ENCODE measurements at places on chromosomes 13 and 19.
A peak's percentile ranks its signal among the peaks of the same experiment; 100 is the strongest.

DNA sequence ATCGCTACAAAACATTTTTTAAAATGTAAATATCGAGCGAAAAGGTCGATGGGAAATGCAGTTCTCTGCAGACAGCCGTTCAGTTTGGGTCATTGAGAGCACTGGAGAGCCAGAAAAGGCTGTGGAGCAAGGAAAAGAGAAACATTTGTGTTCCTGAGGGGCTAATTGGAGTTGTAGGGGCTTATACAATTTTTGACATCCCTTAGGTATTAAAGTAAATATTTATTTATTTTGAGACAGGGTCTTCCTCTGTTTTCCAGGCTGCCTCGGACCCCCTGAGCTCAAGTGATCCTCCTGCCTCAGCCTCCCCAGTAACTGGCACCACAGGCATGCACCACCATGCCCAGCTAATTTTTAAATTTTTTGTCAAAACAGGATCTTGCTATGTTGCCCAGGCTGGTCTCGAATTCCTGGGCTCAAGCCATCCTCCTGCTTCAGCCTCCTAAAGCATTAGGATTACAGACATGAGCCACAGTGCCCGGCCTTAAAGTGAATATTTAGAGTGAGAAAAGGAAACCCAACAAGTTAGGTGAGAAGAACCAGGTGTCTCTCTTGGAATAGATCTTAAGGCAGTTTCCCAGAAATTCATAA is 825 bp upstream of the YIF1B start:
- H3K36me3 ChIP-seq: no peaks in the 10 kb centered on the region
- DNase-seq: no peak
- H3K4me1 ChIP-seq: peaks cover 23% of the 10 kb centered on the region
- H3K27me3 ChIP-seq: peaks cover 31% of the 10 kb centered on the region
- H3K27ac ChIP-seq: peak overlapping the region; percentile 61

GRCh38 chr19:42374826-42375376 is 15.2 kb downstream of the CNFN start:
- no peaks in the 10 kb centered on the region for H3K4me1 ChIP-seq
- H3K4me3 ChIP-seq: no peak overlapping the region
- H3K36me3 ChIP-seq: peaks cover 16% of the 10 kb centered on the region
- no peak for DNase-seq
- H3K27ac ChIP-seq: no peak overlapping the region

DNA sequence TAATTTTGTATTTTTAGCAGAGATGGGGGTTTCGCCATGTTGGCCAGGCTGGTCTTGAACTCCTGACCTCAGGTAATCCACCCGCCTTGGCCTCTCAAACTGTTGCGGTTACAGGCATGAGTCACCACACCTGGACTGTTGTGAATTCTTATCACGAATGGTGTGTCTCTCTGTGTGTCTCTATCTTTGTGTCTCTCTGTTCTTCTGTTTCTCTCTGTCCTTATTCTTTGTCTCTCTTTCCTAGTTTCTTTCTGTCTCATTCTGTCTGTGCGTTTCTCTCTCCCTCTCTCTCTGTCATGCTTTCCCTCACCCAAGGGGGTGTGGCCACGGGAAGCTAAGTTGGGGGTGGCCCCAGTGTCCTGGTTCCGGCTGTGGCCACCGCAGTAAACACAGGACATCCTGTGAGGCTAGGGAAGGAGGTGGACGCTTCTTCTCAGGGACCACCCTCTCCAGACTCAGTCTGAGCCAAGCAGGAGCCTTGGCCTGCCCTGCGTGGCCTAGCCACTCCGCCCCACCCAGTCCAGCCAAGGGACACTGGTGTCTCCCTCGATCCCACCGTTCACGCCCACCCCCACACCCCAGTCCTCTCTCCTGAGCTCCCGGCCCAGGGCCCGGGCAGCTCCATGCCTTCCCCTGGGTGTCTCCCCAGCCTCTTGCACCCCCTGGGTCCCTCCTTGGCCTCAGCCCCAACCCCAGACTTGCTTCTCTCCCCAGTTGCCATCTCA is 3.9 kb upstream of the PRX start:
- no peaks in the 10 kb centered on the region for H3K27me3 ChIP-seq
- H3K27ac ChIP-seq: peak overlapping the region; percentile 78

DNA sequence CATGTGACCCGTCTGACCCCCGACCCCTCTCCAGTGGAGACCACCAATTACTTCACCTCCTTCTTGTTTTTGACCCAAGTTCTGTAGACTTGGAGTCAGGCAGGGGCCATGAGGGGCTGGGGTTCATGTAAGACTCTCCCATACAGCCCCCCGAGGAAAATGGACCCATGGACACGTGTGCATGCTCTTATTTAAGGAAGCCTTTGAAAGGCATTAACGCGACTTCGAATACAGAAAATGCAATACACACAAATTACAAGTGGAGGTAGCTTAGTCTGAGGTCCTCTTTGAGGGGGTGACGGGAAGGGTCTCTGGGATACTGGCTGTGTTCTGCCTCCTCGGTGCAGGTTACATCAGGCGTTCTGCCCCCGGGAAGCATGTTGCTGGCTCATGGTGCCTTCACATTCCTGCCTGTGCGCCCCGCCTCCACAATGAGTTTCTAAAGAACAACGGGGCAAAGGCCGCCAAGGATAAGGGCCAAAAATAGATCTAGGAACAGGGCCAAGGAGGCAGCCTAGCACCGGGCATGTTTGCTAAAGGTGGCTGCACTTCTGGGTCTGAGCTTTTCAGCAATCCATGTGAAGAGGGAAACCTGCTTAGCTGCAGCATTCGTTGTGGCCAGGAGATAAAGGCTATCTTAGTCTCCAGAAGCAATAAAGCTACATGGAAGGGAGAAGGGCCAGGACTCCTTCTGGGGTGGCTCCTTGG is 54.5 kb downstream of the RAB20 start:
- H3K27ac ChIP-seq: no peak overlapping the region
- peaks cover 3% of the 10 kb centered on the region for H3K4me1 ChIP-seq
- peaks cover 46% of the 10 kb centered on the region for H3K36me3 ChIP-seq
- no peak overlapping the region for H3K4me3 ChIP-seq
- DNase-seq: no peak
- no peaks in the 10 kb centered on the region for H3K27me3 ChIP-seq

DNA sequence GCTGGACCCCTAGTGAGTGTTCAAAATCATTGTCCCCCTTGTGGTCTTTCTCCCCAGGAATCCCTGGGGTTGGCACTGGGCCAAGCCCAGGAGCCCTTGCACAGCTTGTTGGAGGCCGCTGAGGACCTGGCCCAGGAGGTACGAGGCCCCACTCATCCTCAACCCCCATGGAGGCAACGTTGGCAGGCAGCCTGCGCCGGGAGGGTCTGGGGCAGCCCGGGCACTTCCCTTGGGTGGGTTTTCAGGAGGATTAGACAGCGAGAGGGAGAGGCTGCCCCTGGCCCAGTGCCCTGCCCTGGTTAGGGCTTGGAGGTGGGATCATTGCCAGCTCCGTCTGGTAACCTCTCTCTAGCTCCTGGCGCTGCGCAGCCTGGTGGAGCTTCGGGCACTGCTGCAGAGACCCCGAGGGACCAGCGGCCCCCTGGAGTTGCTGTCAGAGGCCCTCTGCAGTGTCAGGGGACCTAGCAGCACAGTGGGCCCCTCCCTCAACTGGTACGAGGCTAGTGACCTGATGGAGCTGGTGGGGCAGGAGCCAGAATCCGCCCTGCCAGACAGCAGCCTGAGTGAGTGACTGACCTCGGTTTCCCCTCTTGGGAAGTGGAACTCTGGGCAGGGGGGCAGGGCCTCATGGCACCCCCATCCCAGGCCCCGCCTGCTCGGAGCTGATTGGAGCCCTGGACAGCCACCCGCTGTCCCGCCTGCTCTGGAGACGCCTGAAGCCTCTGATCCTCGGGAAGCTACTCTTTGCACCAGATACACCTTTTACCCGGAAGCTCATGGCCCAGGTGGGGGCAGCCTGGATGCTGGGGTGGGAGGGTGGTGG is 3.0 kb downstream of the ABCA7 start:
- DNase-seq: no peak
- no peak overlapping the region for H3K27ac ChIP-seq
- H3K4me3 ChIP-seq: peak overlapping the region; percentile 30
- H3K36me3 ChIP-seq: peaks cover 3% of the 10 kb centered on the region
- peaks cover 20% of the 10 kb centered on the region for H3K4me1 ChIP-seq

GRCh38 chr19:12090807-12091206 is 26.3 kb downstream of the ZNF844 start:
- peak; percentile 80 for DNase-seq
- H3K27me3 ChIP-seq: no peaks in the 10 kb centered on the region
- peak overlapping the region; percentile 80 for H3K27ac ChIP-seq
- peaks cover 16% of the 10 kb centered on the region for H3K36me3 ChIP-seq

GRCh38 chr13:112486386-112487126 is 101.4 kb downstream of the TUBGCP3 start:
- no peak overlapping the region for H3K4me3 ChIP-seq
- peaks cover 38% of the 10 kb centered on the region for H3K36me3 ChIP-seq
- no peaks in the 10 kb centered on the region for H3K4me1 ChIP-seq
- H3K27me3 ChIP-seq: no peaks in the 10 kb centered on the region
- no peak for DNase-seq

DNA sequence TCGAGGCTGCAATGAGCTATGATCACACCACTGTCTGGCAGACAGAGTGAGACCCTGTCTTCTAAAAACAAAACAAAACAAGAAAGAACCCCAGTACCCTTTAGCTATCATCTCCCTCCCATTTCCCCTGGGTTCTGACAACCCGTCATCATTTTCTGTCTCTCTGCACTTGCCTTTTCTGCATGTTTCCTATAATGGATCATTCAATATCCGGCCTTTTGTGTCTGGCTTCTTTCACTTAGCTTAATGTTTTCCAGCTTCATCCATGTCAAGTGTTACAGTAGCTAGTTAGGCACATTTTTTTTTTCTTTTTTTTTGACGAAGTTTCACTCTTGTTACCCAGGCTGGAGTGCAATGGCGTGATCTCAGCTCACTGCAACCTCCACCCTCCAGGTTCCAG is 16.5 kb downstream of the AP2S1 start:
- H3K27me3 ChIP-seq: no peaks in the 10 kb centered on the region
- H3K4me1 ChIP-seq: peaks cover 5% of the 10 kb centered on the region
- no peak overlapping the region for H3K4me3 ChIP-seq
- DNase-seq: no peak
- peaks cover 7% of the 10 kb centered on the region for H3K36me3 ChIP-seq
- no peak overlapping the region for H3K27ac ChIP-seq

DNA sequence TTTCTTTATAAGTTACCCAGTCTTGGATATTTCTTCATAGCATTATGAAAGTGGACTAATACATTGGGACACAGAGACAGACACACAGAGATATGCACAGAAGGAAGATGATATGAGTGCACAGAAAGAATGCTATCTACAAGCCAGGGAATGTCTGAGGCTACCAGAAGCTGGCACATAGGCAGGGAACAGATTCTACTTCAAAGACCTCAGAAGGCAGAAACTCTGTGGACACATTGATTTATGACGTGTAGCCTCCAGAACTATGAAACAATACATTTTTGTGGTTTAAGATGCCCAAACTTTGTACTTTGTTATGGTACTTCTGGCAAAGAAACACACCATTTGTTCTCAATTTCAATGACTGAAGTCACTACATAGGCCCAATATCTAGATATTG is 556.7 kb downstream of the PCDH9 start:
- peaks cover 6% of the 10 kb centered on the region for H3K36me3 ChIP-seq
- no peak for DNase-seq
- no peak overlapping the region for H3K4me3 ChIP-seq
- H3K27ac ChIP-seq: no peak overlapping the region
- no peaks in the 10 kb centered on the region for H3K27me3 ChIP-seq
- peaks cover 3% of the 10 kb centered on the region for H3K4me1 ChIP-seq

DNA sequence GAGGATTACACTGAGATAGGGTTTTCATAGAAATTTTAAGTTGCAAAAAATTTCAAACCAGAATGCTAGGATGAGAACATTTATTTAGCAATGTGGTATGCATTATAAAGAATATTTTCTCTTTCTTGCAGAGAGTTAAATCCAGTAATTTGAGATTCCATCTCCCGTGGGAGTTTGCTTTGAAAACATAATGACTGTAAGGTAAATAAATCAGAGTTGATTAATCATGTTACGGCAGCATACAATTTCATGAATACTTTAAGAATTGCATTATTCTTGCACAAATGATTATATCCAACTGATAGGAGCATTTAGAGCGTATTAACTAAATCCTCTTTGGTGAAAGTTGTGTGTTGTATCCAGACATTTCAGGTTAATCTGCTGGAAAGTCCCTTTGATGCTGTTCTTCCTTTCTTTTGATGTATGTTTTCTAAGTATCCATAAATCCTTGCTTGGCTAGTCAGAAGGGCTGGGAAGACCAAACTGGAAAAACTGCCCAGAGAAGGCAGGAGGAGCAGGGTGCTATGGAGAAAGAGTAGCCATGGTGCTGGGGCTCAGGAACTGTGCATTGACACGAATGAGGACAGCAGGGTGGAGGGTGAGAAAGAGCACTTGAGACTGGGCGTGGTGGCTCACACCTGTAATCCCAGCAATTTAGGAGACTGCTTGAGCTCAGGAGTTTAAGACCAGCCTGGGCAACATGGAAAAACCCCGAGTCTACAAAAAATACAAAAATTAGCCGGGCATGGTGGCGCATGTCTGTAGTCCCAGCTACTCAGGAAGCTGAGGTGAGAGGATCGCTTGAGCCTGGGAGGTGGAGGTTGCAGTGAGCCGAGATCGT is 4.8 kb upstream of the GJA3 start:
- H3K4me1 ChIP-seq: peaks cover 38% of the 10 kb centered on the region
- peak overlapping the region; percentile 94 for H3K27ac ChIP-seq
- DNase-seq: no peak
- peaks cover 19% of the 10 kb centered on the region for H3K27me3 ChIP-seq
- peak overlapping the region; percentile 27 for H3K4me3 ChIP-seq
- H3K36me3 ChIP-seq: no peaks in the 10 kb centered on the region

DNA sequence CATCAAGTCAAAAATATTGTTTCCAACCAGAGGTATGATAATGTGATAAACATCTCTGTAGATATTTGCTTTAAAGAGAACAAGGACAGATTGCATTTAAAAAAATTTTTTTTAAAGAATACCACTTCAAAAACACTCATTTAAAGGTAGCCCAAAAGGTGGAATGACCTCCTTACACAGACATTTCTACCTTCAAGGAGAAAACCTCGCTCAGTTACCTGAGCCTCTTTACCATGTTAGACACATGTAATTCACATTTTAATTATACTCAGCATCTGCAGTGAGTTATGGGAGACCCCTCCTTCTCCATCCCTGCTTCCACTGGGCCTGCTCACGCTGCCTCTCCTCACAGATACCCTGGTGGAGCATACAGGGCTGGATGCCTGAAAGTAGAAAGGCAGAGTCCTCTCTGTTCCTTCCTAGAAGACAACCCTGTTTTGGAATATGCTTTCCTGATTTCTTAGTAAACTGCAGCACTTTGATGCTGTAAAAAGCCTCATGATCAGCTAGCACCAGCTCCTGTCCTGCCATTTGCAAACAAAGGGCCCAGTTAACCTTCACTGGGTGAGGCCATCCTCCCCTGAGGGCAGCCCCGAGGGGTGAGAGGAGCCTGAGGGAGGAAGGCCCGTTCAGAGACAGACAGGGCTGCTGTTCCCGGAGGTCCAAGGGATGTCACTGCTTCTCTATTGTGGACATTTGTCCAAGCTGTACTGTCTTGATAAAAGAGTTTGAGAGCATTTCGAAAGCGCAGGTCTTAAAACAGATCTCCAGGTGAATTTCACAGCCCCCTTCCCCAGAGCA is 117.8 kb downstream of the IRS2 start:
- H3K4me3 ChIP-seq: no peak overlapping the region
- no peaks in the 10 kb centered on the region for H3K36me3 ChIP-seq
- H3K4me1 ChIP-seq: peaks cover 22% of the 10 kb centered on the region
- DNase-seq: no peak
- H3K27me3 ChIP-seq: no peaks in the 10 kb centered on the region

- H3K27me3 ChIP-seq: peaks cover 87% of the 10 kb centered on the region
- peaks cover 9% of the 10 kb centered on the region for H3K4me1 ChIP-seq
- H3K36me3 ChIP-seq: no peaks in the 10 kb centered on the region
- DNase-seq: no peak
- H3K4me3 ChIP-seq: no peak overlapping the region
- H3K27ac ChIP-seq: no peak overlapping the region
Observed at GRCh38 chr19:15456871-15457700, 7.3 kb downstream of the RASAL3 start.
